ENCODE measurements at places on chromosomes 16 and 17.

DNA sequence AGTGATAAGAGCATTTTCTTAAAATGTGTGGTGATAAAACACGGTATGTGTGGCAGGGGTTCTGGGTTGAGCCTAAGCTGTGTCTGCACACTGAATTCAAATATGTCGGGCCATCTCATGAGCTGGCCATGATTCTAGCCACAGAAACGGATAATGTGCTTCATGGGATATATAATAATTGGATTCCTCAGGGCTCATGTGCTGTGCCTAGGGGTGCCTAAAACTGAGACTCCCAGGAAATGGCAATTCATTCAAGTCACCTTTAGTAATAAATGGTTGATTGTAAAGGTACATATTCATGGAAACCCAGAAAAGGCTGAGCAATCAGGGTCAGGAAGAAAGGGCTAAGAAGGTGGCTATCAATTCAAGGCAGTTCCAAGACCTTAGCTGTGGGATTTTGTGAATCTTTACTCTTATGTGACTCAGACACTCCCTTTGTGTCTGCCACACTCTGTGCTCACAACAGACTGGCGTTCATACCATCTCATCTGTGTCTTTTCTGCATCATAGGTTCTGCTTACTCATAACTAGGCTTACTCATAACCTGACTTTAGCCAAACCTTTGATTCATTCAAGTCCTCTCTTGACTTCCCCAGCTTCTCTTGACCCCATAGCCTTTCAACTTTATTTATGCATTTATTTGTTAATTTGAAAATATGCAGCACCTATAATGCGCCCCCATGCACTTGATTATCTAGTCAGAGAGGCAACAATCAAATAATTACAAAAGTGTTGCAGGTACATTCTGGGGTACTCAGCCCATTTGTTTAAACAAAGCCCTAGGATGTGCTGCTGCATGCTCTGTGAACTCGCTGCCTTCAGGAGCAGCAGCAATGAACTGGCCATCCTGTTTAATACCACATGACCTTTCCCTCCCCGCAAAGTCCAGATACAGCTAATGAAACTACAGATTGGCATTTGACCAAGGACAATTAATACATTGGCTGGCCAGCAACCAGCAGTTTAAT is 28.4 kb upstream of the MED13 start:
- peak; percentile 94 for DNase-seq

DNA sequence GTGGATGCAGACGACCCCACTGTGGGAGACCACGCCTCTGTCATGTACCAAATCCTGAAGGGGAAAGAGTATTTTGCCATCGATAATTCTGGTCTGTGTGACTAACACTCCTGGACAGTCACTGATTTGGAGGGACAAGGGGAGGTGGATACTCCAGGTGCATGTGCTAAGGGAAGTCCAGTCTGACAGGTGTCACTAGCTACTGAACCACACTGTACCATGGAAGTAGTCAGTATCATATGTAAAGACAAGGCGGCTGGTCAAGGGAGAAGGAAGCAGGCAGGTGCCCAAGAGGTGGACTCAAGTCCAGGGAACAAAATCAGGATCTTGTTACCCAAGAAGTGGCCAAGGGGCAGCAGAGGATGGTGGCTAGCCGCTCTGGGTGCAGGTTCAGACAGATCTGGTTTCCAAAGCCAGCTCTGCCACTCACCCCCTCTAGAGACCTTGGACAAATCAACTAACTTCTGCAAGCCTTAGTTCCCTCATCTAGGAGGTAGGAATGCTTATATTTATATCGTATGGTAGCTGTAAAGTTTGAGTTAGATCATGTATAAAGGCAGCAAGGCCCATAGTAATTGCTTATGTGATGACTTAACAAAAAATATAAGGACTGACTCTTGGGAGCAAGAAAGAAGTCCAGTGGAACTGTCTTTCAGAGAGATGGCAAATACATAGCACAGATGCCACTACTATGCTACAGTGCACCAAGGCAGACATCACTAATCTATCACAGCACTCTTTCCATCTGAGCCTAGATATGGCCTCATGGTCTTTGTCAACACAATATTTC is 22.1 kb downstream of the CDH5 start:
- DNase-seq = no peak

DNA sequence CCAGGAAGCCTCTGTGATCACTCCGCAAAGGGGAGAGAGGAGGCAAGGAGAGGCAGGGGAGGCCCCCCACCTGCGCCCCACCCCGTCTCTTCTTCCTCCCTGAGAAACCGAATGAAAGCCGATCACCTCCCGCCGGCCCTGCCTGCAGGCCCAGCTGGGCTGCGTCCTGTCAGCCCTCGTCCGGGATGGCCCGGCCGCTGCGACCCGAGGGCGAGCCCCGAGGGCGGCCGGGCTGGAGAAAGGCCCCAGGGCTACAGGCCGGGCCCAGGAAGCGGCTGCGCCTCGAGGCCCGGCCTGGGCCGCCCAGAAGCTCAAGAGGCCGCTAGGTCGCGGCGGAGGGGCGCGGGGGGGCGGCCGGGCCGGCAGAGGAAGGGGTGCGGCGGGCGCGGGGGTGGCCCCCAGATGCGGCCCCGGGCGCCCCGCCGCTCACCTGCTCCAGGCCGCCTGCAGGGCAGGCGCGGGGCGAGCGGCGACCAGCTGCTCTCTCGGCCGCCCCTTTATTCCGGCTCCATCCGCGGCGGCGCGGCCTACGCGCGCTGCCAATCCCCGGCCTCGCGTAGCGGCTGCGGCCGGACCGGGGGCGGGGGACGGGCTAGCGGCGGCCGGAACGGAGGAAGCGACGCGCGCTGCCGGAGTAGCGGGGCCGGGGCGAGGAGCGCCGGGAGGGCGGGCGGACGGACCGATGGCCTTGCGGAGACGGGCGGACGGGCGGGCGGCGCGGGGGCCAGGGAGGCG is at the start of gene ZNF319:
ZNF319 (minus strand) TSS at position 702 of the 735 bp plus-strand sequence. CDS start 2,407 bp downstream, outside the sequence.
- DNase-seq = no peak

- no peak for DNase-seq
Measured at GRCh38 chr17:51608251-51608933, 348.0 kb downstream of the UTP18 start.

- DNase-seq = no peak
Measured at GRCh38 chr16:14321542-14321941, 250.4 kb downstream of the MRTFB start.

DNA sequence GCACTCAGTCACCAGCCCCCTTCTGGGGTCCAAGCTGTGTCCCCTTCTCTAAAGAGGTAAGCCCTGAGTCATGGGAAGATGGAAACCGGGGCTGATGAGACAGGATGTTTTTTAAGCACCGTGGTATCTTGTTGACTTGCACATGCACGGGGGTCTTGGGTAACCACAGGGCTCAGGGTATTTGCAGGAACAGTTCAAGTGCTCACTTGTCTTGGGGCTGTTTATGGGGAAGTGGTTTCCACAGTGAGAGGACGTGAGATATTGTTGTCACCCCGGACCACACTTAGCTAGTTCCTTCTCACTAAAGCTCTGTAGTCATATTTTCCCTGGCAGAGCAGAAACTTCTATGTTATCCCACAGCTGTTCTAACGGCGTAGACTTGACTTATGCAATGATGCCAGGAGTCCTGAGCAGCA is 7.7 kb downstream of the CCL3L1 start:
- no peak for DNase-seq

- no peak for DNase-seq
Measured at GRCh38 chr17:5672141-5672540, 87.8 kb upstream of the NLRP1 start.

DNA sequence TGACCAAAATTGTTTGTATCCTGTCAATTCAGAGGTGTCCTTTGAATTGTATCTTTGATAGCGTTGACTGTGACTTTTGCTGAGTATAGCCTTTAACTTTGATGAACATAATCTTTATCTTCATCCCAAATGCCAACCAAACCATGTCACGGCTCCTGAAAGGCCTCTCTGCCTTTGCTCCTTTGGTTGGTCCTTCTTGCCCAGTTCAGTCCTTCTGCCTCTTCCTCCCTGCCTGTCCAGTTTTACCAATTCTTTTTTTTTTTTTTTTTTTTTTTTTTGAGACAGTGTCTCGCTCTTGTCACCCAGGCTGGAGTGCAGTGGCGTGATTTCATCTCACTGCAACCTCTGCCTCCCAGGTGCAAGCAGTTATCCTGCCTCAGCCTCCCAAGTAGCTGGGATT is 12.9 kb upstream of the VPS4A start:
- no peak for DNase-seq

DNA sequence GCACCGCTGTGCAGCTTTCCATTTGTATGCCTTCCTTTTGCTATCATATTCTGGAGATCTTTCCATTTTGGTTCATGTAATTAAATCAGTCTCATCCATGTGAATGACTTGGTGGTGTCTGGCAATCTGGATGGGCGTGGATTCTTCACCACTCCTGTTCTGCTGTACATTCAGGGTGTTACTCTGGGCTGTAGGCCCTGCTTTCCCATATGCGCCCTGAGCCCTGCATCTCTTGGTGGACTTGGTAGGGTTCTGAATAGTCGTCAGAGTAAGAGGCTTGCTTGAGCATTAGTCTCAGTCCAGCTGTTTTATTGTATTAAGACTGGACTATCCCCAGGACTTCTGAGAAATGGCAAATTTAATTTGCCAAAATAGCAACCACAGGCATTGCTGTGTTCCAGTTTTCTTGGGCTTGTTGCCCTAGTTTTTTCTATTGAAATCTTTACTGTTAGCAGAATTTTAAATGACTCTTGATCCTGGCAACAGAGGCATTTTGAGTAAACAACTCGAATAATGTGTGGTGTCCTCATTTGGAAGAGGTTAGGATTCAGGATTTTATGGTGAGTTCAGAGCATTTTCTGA is 14.9 kb downstream of the BANP start:
- DNase-seq = no peak

DNA sequence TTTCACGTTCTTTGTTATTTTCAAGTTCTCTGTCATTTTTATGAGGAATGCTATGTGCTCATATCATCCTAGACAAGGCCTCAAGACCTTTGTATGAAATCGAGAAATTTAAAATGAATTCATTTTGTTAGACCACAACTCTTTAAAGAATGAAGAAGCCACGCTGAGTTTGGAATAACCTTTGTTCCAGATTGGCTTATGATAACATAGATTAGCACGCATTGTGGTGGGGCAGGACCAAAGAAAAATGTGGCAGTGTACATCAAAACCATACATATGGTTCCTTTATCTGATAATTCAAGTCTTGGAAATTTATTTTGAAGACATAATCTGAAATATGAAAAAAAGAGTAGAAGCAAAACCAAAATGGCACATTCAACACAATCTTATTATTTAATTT is 2.2 kb downstream of the HSD17B2 start:
- DNase-seq = no peak

DNA sequence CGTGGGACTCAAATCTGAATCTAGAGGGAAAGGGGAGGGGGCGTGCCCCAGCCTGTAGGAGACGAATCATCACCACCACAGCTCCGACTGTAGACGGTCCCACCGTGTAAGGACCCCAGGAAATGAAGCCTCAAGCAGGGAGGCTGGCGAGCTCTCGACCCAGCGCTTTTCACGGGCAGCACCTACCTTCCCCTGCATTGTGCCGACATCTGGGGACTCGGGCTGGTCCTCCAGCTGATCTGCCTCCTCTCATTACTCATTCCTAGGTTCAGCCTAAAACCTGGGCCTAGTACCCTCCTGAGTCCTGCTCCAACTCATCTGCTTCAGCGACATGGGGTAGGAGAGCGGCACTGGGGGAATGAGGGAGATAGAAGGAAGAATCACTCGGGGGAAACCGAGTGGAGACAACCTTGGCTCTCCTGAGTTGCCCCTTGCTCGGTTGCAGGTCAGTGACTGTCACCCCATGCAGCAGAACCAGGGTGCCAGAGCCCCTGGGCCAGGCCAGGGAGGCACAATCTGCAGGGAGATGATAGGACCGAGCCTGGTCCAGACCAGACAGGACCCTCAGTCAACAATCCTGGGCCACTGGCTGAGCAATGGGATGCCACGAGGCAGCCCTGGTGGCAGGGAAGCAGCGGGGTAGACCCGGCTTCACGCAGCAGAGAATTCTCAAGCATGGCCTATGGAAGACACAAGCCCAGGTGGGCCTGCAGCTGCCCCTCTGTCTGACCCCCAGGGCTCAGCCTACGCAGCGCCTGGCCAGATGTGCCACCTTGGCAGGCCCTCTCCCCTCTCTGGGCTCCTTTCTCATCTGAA is 833 bp upstream of the BCAR1 start:
- DNase-seq = no peak

- DNase-seq = no peak
Measured at GRCh38 chr16:2331199-2331930, 9.2 kb downstream of the ABCA3 start.

DNA sequence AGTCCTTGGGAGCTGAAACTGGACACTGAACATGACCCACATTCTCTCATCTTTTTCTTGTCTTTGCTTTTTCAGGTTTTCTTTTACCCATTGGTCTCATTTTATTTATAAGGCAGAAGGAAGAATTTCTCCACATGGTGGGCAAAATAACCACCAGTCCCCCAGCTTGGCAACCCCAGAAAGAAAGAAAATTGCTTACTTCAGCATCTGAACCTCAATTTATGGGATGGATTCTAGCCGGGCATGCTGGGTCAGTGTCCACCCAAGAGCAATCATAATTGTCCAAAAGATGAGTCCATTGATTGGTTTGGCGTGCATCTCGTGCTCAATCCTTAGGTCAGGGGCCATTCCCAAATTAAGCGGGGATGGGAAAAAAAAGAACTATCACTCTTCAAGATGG is 163.7 kb downstream of the TMEM114 start:
- no peak for DNase-seq

GRCh38 chr17:73325527-73325842 is 13.7 kb upstream of the CDC42EP4 start:
- DNase-seq = no peak

- no peak for DNase-seq
Measured at GRCh38 chr16:69241926-69242325, 55.0 kb downstream of the SNTB2 start.

GRCh38 chr16:74999219-74999608 is 390 bp downstream of the ZNRF1 start:
- no peak for DNase-seq

GRCh38 chr17:67469208-67469980 is 92.3 kb downstream of the PITPNC1 start:
- no peak for DNase-seq

DNA sequence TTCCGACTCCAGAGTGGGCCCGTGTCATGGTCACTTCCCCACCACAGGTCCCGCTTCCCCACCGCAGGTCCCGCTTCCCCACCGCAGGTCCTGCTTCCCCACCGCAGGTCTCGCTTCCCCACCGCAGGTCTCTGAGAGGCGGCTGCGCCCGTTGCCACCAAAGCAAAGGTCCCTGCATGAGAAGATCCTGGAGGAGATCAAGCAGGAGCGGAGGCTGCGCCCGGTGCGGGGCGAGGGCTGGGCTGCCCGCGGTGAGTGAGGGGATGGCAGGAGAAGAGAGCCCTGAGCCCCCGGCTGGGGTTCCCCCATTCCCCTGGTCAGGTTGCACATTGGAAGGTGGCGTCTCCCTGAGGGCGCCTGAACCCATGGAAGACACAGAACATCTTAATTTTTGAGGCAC is 17.4 kb upstream of the TCF25 start:
- no peak for DNase-seq

DNA sequence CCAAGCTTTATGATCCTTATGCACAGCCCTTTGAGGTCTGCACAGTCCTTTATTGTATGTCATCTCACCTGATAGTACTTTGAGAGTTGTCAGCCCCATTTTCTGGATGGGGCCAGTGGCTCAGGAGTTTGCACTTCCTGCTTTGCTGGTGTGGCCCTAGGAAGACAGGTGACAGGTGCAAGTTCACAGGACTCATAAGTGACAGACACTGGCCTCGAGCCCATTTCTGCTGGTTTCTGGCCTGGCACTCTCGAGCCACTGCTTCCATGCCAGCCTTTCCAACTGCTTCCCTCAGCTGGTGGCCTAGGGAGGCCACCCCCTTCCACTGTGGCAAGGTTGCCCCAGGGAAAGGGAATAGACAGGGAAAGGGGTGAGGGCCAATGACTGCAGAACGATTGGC is 84.4 kb upstream of the CCL1 start:
- no peak for DNase-seq
